ENCODE measurements at places on chromosomes 3 and 15. TPM values are rescaled to one million over a fixed set of nuclear protein-coding genes. Genes with fewer than 3 reads are reported as not detected.
A peak's percentile ranks its signal among the peaks of the same experiment; 100 is the strongest.

GRCh38 chr3:17639765-17640164 is 102.7 kb downstream of the TBC1D5 start:
- H3K27me3 ChIP-seq = no peaks in the 10 kb centered on the region
- peak overlapping the region; percentile 91 for H3K27ac ChIP-seq
- DNase-seq = peak; percentile 51
- no peak overlapping the region for H3K4me3 ChIP-seq
- H3K36me3 ChIP-seq = no peaks in the 10 kb centered on the region

GRCh38 chr3:47152578-47152977 is 11.3 kb downstream of the SETD2 start:
- no peak overlapping the region for H3K4me3 ChIP-seq
- H3K4me1 ChIP-seq = no peaks in the 10 kb centered on the region
- no peak overlapping the region for H3K27ac ChIP-seq
- no peaks in the 10 kb centered on the region for H3K27me3 ChIP-seq
- no peak for DNase-seq

DNA sequence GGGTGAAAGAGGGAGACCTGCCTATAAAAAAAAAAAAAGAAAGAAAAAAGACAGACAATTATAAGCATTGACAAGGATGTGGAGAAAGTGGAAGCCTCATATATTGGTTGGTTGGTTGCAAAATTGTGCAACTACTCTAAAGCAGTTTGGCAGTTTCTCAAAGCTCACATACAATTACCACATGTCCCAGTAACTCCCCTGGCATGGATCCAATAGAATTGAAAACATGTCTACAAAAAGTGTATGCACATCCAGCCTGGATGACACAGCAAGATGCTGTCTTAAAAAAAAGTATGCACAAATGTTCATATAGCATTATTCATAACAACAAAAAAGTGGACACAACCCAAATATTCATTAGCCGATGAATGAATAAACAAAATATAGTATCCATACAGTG is 19.5 kb downstream of the SETMAR start:
- H3K36me3 ChIP-seq = no peaks in the 10 kb centered on the region
- H3K4me1 ChIP-seq = no peaks in the 10 kb centered on the region
- no peak for DNase-seq
- no peak overlapping the region for H3K27ac ChIP-seq

DNA sequence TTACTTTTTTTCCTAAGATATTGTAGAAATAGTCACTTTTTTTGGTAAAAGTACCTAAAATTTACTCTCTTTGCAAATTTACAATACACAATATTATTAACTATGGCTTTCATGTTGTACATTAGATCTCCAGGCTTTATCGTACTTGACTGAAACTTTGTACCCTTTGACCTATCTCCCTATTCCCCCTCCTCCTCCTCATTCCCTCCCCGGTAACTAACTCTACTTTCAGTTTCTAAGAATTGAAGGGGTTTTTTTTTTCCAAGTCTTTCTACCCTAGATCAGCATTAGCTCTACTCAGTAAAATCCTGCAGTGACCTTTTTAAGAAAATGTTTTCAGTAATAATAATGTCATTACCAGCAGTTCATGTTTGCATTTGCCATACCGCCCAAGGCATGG is 10.1 kb downstream of the HACL1 start:
- H3K4me1 ChIP-seq = no peaks in the 10 kb centered on the region
- H3K27ac ChIP-seq = no peak overlapping the region
- H3K4me3 ChIP-seq = no peak overlapping the region

Gene LXN
- not detected for total RNA-seq

Gene MYLK
- total RNA-seq = 0.72 TPM

Measured in PC-9 (cell line).